ENCODE measurements at places on chromosomes 7 and 10. TPM values are rescaled to one million over a fixed set of nuclear protein-coding genes. Genes with fewer than 3 reads are reported as not detected.
A peak's percentile ranks its signal among the peaks of the same experiment; 100 is the strongest.

The CNPY1 gene
- total RNA-seq = not detected

The AFAP1L2 gene
- total RNA-seq = 1.8 TPM

The STOX1 gene
- total RNA-seq = 0.12 TPM

The ABCB4 gene
- 0.23 TPM for total RNA-seq

The PHKG1 gene
- total RNA-seq = 10.1 TPM

The RBP4 gene
- not detected for total RNA-seq

DNA sequence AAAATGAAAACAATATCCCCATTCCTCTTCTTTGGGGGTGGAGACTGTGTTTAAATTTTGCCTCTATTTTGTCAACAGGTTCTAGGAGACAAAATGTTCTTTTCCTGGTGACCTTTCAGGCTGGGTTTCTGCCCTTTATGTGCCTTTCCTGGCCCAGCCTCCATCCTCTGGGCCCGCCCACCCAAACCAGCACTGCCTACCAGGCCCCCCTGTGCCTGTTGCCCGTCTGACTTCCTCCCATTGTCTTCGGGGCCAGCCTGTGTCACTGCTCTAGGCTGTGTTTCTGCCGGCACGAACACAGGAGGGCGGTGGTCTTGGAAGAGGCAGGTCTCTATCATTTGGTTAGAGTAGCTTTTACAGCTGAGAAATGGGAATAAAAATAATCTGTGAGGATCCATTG lies 13.9 kb downstream of the TSPAN14 start:
- H3K27me3 ChIP-seq = no peaks in the 10 kb centered on the region
- peaks cover 10% of the 10 kb centered on the region for H3K36me3 ChIP-seq
- H3K4me1 ChIP-seq = peaks cover 81% of the 10 kb centered on the region
- peak overlapping the region; percentile 98 for H3K4me3 ChIP-seq

DNA sequence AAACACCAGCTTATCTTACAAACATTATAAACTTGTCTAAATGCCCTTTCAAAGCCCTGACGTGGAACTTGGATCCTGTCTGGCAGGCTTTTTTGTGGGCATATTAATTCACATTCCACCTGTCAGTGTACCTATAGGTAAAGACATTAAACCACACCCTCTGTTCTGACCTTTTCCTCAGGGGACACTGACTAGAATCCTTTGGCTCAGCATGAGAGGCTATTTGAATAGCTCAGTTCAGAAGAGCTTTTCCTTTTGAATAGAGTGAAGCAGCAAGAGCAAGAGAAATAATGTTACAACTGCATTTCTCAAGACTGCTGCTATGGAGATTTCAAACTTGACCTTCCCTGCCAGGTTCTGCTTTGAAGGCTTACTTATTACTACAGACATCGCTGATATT lies 76.9 kb downstream of the CYP51A1 start:
- H3K4me1 ChIP-seq = peaks cover 9% of the 10 kb centered on the region
- H3K36me3 ChIP-seq = no peaks in the 10 kb centered on the region
- no peaks in the 10 kb centered on the region for H3K27me3 ChIP-seq
- H3K4me3 ChIP-seq = no peak overlapping the region

- H3K4me1 ChIP-seq = peaks cover 5% of the 10 kb centered on the region
- DNase-seq = no peak
- H3K36me3 ChIP-seq = no peaks in the 10 kb centered on the region
- no peak overlapping the region for H3K27ac ChIP-seq
Observed at GRCh38 chr7:128378637-128379036, 17.1 kb upstream of the PRRT4 start.

DNA sequence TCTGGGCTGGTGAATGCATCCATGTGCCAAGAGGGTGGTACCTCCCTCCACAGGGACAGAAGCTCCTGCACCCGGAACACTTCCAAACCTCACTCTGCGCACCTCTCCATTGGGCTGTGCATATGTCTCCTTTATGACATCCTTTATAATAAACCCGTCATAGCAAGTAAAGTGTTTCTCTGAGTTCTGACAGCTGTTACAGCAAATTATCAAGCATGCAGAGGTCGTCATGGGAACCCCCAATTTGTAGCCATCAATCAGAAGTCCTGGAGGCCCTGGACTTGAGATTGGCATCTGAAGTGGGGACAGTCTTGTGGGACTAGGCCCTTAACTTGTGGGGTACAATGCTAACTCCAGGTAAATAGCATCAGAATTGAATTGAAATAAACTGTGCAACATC lies 29.4 kb upstream of the PARD3 start:
- no peak for DNase-seq
- no peak overlapping the region for H3K27ac ChIP-seq
- peaks cover 37% of the 10 kb centered on the region for H3K27me3 ChIP-seq
- no peaks in the 10 kb centered on the region for H3K36me3 ChIP-seq
- H3K4me3 ChIP-seq = no peak overlapping the region
- H3K4me1 ChIP-seq = no peaks in the 10 kb centered on the region

GRCh38 chr10:27622596-27622995 lies 118.5 kb downstream of the RAB18 start:
- no peak overlapping the region for H3K27ac ChIP-seq
- H3K36me3 ChIP-seq = no peaks in the 10 kb centered on the region
- no peak for DNase-seq
- no peak overlapping the region for H3K4me3 ChIP-seq

DNA sequence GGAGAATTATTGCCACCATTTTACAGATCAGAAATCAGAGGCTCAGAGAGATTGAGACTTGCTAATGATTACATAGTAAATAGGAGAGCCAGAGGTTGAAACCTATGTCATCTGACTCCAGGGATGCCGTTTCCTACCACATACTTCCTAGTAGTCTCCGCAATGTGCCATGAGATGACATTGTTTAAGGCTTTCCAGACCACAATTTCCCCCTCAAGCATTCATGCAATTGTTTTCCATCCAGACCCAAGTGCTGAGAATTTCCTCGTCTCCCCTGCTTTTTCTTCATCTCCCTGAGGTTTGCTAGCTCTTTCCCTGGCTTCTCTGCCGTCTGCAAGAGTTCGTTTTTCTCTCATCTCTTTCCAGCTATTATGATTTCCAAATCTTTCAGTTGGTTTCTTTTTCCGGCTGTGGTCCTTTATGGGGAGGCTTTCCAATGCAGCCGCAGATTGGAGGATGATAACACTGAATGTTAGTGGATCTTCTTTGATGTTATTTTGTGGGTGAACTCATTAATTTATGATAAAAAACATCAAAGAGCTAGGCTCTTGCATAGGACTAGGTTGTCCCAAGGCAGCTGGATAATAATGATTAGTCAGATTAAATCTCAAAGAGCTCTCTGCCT lies 6.9 kb upstream of the GOLGA7B start:
- no peaks in the 10 kb centered on the region for H3K36me3 ChIP-seq
- no peak overlapping the region for H3K27ac ChIP-seq
- peaks cover 8% of the 10 kb centered on the region for H3K4me1 ChIP-seq
- no peak for DNase-seq
- no peaks in the 10 kb centered on the region for H3K27me3 ChIP-seq

DNA sequence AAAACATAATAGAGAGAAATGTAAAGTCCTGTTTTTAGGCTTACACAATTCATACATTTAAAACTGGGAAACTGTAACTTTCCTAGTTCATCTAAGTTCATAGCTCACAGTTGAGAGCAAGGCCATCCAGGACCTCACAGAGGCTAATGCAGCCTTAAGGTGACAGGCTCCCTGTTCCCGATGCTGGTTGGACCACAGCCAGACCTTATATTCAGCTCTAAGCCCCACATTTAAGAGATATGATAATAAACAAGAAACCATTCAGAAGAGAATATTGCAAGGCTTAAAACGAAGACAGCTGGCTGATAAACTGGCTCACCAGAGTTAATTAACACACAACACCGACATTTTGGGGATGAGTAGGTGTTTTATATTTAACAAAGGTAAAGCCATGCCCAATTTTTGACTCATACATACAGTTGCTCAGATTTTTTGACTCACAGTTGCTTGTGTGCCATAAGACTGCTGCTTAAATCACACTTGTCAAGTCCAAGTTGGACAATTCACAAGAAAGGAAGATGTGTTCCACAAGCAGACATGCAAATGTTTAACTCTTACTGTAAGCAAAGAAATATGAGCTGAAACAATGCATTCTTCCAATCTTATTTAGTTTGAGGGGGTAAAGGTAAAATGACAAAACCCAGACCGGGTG lies 41.1 kb upstream of the TMEM213 start:
- H3K36me3 ChIP-seq = no peaks in the 10 kb centered on the region
- H3K27ac ChIP-seq = peak overlapping the region; percentile 82
- H3K27me3 ChIP-seq = no peaks in the 10 kb centered on the region
- no peak overlapping the region for H3K4me3 ChIP-seq
- no peak for DNase-seq

GRCh38 chr7:75962607-75963380 lies 31.6 kb downstream of the TMEM120A start:
- H3K27ac ChIP-seq = no peak overlapping the region
- H3K4me1 ChIP-seq = peaks cover 11% of the 10 kb centered on the region
- H3K36me3 ChIP-seq = peaks cover 5% of the 10 kb centered on the region

DNA sequence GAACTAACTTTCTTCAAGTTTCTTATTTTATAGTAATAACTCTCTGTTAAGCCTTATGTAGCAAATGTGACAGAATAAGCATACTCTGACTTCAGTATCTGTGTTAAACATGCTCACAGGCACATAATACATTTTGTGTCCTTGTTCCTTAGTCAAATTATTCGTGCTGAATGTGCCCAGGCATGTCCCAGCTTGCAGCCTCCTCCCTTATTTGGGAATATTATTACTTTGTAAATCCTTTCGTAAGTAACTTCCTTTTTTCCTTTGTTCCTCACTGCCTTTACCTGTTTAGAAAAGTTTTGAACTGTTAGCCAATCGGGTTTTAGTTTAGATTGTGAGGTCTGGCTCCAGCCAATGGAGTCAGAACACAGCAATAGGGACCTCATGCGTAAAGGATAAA lies 46.9 kb downstream of the GALNT11 start:
- no peak overlapping the region for H3K4me3 ChIP-seq
- H3K27ac ChIP-seq = no peak overlapping the region
- peaks cover 22% of the 10 kb centered on the region for H3K4me1 ChIP-seq

- H3K4me3 ChIP-seq = peak overlapping the region; percentile 3
- no peaks in the 10 kb centered on the region for H3K27me3 ChIP-seq
- H3K4me1 ChIP-seq = peaks cover 10% of the 10 kb centered on the region
- no peak for DNase-seq
- H3K36me3 ChIP-seq = peaks cover 6% of the 10 kb centered on the region
- no peak overlapping the region for H3K27ac ChIP-seq
Observed at GRCh38 chr10:24866604-24867583, 85.5 kb downstream of the PRTFDC1 start.

GRCh38 chr10:101234333-101234732 lies 5.1 kb upstream of the LBX1 start:
- H3K36me3 ChIP-seq = peaks cover 11% of the 10 kb centered on the region
- H3K27ac ChIP-seq = no peak overlapping the region
- no peak for DNase-seq
- H3K4me3 ChIP-seq = no peak overlapping the region
- peaks cover 85% of the 10 kb centered on the region for H3K27me3 ChIP-seq

GRCh38 chr7:155883491-155884224 lies 71.4 kb upstream of the SHH start:
- H3K27me3 ChIP-seq = peaks cover 39% of the 10 kb centered on the region
- H3K4me1 ChIP-seq = peaks cover 5% of the 10 kb centered on the region
- H3K36me3 ChIP-seq = peaks cover 2% of the 10 kb centered on the region
- H3K27ac ChIP-seq = no peak overlapping the region
- H3K4me3 ChIP-seq = no peak overlapping the region

GRCh38 chr10:120580918-120581895 lies 124.2 kb downstream of the PLPP4 start:
- H3K27me3 ChIP-seq = no peaks in the 10 kb centered on the region
- no peak overlapping the region for H3K4me3 ChIP-seq
- H3K36me3 ChIP-seq = no peaks in the 10 kb centered on the region

GRCh38 chr10:104683567-104683966 lies 42.5 kb downstream of the SORCS3 start:
- peaks cover 4% of the 10 kb centered on the region for H3K4me1 ChIP-seq
- no peak for DNase-seq
- H3K27me3 ChIP-seq = peaks cover 43% of the 10 kb centered on the region
- H3K4me3 ChIP-seq = no peak overlapping the region
- peaks cover 3% of the 10 kb centered on the region for H3K36me3 ChIP-seq

GRCh38 chr7:135381369-135381768 lies 128.5 kb downstream of the CNOT4 start:
- no peak for DNase-seq
- H3K27me3 ChIP-seq = no peaks in the 10 kb centered on the region
- H3K4me1 ChIP-seq = no peaks in the 10 kb centered on the region
- H3K36me3 ChIP-seq = no peaks in the 10 kb centered on the region
- no peak overlapping the region for H3K27ac ChIP-seq

DNA sequence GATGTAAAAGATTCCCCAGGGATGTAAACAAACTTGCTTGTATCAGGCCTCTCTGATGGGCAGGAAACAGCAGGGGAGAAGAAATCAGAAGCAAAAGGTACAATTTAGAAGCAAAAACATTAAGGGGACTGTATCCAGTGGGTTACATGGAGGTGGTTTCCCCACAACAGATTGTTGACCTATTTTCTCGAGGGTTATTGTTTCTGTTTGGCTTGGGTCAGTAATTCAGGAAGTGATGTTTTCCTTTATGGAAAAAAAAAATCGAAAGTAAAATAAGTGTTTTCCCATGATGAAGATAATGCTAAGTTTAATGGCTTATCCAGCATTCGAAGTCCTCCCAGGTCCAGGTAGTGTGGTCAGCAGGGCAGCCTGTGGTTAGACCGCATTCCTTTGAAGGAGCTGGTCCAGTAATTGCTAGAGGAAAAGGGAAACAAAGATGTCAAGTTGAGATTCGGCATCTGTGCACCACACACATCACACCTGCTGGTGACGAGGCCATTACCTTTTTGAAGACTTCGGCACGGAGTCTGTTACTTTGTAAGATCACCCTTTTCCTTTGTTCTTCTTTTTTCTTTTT lies 37.3 kb upstream of the ADAM12 start:
- no peaks in the 10 kb centered on the region for H3K27me3 ChIP-seq
- H3K27ac ChIP-seq = no peak overlapping the region
- no peak for DNase-seq
- H3K36me3 ChIP-seq = no peaks in the 10 kb centered on the region
- H3K4me1 ChIP-seq = no peaks in the 10 kb centered on the region

GRCh38 chr10:28181478-28182096 lies 121.3 kb downstream of the MPP7 start:
- peak overlapping the region; percentile 66 for H3K27ac ChIP-seq
- peaks cover 29% of the 10 kb centered on the region for H3K4me1 ChIP-seq
- H3K4me3 ChIP-seq = no peak overlapping the region
- DNase-seq = no peak
- H3K36me3 ChIP-seq = peaks cover 5% of the 10 kb centered on the region

- H3K27me3 ChIP-seq = no peaks in the 10 kb centered on the region
- H3K4me1 ChIP-seq = peaks cover 5% of the 10 kb centered on the region
- DNase-seq = no peak
- H3K4me3 ChIP-seq = peak overlapping the region; percentile 62
Observed at GRCh38 chr7:65731562-65732035, 141.3 kb upstream of the VKORC1L1 start.

All from T-helper 17 cell (primary cell).